Effector CD4-positive, alpha-beta T cell (primary cell): ENCODE measurements at places on chromosomes 2 and 18.

- DNase-seq: no peak
Observed at GRCh38 chr18:55897091-55897689, 309.2 kb upstream of the TCF4 start.

- no peak for DNase-seq
Observed at GRCh38 chr2:196112418-196113034, 43.9 kb upstream of the DNAH7 start.

- DNase-seq: no peak
Observed at GRCh38 chr2:58749041-58749440, 507.9 kb upstream of the FANCL start.

DNA sequence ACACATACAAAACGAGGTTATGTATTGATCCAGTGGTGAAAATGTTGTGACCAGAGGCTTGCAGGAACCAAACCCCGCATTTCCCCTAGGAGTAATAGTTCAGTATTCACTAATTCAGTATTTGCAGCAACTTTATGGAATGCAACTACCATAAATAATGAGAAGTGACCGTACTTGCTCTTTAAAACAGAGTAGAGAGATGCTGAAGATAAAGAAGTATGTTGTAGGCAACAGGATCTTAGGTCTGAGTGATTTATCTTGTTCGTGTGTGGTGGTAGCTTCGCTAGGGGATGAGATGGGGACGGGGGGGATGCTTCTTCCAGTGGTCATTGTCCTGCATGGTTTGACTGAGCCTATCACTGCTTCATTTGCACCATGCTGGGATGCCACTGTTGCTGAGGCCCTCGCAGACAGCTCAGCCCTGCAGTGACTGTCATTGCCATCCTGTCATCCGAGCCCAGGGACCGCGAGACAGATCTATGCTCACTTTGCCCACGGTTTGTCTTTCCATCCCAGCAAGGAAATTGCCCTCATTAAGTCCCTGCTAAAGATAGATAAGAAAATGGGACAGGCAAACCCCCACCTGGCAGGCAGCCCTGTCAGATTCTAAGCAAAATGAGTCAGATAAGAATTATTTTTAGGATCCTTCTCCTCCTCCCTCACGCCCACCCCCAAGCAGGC, 181.3 kb downstream of the CTIF start:
- no peak for DNase-seq

- DNase-seq: no peak
Observed at GRCh38 chr2:240422658-240423329, 12.7 kb upstream of the GPC1 start.

DNA sequence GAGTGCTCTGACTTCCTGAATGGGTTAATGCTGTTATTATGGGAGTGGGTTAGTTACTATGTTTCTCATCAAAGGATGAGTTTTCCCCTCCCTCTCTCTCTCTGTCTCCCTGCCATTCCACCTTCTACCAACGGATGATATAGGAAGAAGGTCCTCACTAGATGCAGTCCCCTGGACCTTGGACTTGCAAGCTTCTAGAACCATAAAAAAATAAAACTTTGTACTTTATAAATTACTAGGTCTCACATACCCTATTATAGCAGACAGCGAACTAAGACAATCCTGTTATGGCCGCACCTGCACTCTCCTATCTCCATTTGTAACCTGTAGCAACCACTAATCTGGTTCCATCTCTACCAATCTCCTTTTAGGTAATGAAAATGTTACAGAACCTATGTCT, 564.9 kb downstream of the CNTNAP5 start:
- DNase-seq: no peak

- DNase-seq: no peak
Observed at GRCh38 chr2:73838889-73839534, 10.3 kb downstream of the STAMBP start.

GRCh38 chr2:72118951-72119350, 28.7 kb downstream of the CYP26B1 start:
- DNase-seq: no peak

DNA sequence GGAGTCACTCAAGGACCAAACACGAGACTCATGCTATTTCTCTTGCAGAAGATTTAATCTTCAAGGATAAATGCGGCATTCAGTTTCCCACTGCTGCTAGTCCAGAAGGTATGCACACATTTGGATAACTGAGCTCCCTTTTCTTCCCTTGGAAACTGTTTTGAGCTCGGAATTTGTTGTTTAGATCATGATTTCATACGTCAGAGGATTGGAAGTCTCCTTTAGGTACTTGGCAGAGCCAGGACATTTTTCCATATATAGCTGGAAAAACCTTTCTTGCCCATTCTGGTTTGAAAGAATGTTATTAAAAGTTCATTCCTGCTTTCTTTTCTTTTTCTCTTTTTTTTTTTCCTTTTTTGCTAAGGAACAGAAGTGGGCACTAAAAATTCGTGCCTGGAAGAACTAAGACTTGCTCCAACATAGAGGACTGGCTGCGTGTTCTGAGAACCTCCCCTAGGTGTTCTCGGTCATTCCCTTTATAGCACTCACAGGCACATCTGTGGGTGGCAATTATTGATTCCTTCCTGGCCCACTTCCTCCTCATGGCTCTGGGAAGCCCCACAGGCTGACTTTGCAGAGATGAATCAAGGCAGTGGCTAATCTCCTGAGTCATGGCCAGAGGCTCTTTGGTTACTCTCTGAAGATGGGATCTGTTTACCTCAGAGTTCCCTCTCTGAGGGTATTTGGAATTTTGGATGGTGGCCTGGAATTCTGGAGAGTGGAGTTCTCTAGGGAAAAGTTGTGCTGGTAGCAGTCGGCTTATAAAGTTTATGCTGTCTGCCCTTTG, 104.8 kb downstream of the PLCL1 start:
- DNase-seq: no peak

DNA sequence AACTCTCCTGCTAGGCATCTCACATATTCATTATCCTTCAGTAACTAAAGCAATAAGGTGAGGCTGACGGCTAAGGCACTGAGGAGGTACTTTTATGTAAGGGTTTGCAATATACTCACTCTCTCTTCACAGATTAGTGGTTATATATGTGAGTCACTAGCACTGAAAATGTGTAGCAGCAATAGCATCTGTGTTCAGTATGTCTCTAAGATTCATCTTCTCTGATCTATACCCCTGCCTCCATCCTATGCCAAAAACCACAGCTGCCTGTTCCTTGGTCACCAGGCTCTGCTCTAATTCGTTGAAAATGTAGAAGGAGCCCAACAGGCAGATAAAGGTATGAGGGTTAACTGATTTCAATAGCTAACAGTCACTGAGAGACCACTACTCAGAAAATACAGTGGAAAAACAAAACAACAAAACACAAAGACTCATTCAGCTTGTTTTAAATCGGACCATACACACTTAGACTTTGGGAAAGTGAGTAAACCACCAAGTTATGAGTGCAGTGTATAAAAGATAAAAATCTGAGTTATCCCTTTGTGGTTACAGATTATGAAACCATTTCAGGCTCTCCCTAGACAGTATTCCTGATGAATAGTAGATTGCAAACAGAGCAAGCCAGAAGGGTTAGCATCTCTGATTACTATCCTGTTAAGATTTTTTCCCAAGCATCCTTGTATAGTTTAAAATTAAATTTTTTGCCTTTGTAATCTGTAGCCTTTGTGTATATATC, 75.3 kb upstream of the CYP26B1 start:
- no peak for DNase-seq

GRCh38 chr2:118811514-118812115, 35.8 kb downstream of the EN1 start:
- no peak for DNase-seq

DNA sequence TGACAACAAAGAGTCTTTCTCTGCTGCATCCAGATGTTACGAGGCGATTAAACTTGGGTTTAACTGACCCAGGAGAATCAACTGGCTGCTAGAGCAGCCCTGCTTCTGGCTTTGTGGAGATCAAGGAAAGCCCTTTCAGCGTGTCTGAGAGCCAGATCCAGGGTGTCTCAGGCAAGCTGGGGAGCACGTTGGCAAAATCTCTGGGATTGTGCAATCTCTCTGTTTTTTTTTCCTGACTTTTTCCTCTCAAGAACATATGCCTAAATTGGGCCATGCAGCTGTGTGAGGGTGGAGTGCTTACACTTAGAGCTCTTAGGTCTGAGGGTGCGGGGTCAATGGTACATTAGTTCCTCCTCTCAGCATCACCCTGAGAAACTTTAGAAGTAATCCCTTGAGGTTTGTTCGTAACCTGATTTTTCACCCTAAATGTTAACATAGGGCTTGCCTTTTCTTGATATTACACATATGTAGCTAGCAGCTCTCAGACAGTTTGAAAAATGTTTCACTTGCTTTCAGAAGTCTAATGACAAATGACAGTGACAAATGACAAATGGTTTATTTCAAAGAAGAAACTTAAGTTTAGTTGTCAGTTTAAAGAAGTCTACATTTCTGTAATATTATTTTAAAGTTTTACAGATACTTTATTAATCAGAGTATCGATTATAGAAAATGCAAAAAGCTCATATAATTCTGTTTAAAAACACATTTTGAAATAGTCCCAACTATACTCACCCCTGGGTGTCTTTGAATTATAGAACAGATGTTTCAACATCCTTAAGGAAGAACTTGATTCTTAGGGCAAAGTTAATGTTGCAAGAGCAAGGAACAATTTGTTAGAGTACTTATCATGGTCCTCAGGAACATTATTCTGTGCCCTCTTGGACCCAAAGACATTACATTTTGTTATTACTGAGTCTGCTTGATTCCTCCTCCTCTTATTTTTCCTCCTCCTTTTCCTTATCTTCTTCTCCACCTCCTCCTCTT, 38.4 kb upstream of the ZSWIM2 start:
- DNase-seq: no peak

- no peak for DNase-seq
Observed at GRCh38 chr2:150916467-150917396, 344.9 kb downstream of the RBM43 start.

DNA sequence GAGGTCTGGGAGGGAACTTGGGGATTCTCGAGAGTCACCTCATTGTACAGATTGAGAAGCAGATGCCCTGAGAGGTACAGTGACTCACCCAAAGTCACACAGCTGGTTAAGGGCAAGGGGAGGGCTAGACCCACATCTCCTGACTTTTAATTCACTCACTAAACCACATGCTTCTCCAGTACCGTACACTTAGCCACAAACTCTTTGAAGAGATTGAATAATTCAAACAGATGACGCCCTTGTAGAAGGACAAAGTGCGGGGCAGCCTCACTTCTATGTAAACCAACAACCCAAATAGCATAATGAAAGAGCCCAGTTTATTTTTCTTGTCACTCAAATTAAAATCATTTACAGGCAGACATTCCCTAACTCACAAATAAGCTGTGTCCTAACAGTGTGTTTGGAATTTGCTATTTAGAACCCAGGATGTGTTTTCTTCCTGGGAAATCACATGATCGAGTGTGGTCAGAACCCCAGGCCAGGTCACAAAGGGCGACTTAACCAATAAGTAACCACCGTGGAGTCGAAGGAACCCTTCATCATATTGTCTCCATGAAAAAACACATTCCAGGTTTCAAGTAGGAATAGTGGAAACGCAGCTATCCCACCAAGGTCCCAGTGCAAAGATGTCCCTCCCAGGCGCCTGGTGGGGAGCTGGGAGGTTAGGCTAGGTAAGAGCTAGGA, 35.8 kb upstream of the PTPN4 start:
- DNase-seq: no peak

DNA sequence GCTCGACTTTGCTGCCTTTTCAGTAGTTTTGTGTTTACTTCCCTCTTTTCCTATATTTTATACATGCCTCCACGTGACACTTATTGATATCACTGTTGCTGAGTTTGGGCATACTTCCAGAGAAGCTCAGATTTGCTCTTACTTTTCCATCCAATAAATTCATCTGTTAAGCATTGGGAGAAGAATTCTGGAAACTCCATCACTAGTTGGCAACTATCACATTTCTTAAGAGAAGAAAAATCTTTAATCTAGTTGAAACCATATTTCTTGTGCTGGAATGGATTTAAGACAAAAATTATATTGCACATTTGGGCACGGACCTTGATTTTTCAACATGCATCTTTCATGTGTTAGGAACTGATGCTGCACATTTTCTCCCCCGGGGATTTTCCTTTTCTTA, 52.6 kb upstream of the CPO start:
- no peak for DNase-seq

GRCh38 chr2:10449838-10450691, 1.9 kb upstream of the ODC1 start:
- DNase-seq: no peak

DNA sequence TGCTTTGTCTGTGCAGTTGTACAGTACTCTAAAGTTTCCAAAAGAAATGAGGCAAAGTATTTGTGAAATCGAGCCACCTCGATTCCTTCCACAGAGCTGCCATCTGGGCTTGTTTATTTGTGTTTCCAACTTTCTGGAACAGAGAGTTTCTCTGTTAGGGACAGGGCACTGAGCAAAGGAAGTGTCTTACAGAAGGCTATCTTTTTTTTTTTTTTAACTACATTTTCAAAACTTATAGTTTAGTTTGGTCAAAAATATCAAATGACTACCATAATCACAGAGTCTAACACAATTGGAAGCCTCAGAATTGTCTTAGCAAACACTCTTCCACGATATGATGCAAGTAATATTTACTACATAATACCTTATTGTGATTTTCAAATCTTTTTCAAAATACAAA, 796 bp downstream of the RFTN2 start:
- no peak for DNase-seq
